ENCODE measurements at places on chromosomes 5 and 9. TPM values are rescaled to one million over a fixed set of nuclear protein-coding genes. Genes with fewer than 3 reads are reported as not detected.
A peak's percentile ranks its signal among the peaks of the same experiment; 100 is the strongest.

The ZNF346 gene
- total RNA-seq: 11.1 TPM

The HRH2 gene
- total RNA-seq: 1.9 TPM

The ADGRV1 gene
- total RNA-seq: 10.0 TPM

DNA sequence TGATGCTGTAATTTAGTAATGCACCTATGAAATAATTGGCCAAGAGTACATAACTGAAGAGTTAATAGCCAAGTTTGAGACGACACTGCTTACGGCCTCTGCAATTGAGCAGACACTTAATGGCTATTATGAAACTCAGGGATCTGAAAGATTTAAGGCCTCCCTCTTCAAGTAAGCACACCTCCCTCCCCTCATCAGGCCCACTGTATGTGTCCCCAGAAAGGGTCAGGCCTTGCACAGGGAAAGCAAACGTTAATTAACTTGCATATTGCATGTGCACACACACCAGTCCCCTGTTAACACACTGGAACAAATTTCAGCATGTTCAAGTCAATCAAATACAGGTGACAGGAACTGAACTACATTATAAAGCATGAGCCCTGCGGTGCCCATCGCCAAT, 163.6 kb downstream of the SPOCK1 start:
- no peaks in the 10 kb centered on the region for H3K27me3 ChIP-seq
- H3K27ac ChIP-seq: no peak overlapping the region
- H3K4me1 ChIP-seq: peaks cover 2% of the 10 kb centered on the region
- H3K36me3 ChIP-seq: no peaks in the 10 kb centered on the region
- no peak overlapping the region for H3K4me3 ChIP-seq

GRCh38 chr5:111158105-111158744, 66.0 kb upstream of the CAMK4 start:
- no peak overlapping the region for H3K27ac ChIP-seq
- no peaks in the 10 kb centered on the region for H3K4me1 ChIP-seq
- no peaks in the 10 kb centered on the region for H3K36me3 ChIP-seq

GRCh38 chr5:134507452-134507851, 18.0 kb upstream of the JADE2 start:
- H3K27ac ChIP-seq: no peak overlapping the region
- H3K36me3 ChIP-seq: no peaks in the 10 kb centered on the region
- no peaks in the 10 kb centered on the region for H3K27me3 ChIP-seq

GRCh38 chr9:112997236-112997941, 14.6 kb downstream of the ZNF883 start:
- H3K27ac ChIP-seq: no peak overlapping the region
- no peaks in the 10 kb centered on the region for H3K4me1 ChIP-seq
- no peak for DNase-seq
- H3K4me3 ChIP-seq: no peak overlapping the region
- no peaks in the 10 kb centered on the region for H3K36me3 ChIP-seq

DNA sequence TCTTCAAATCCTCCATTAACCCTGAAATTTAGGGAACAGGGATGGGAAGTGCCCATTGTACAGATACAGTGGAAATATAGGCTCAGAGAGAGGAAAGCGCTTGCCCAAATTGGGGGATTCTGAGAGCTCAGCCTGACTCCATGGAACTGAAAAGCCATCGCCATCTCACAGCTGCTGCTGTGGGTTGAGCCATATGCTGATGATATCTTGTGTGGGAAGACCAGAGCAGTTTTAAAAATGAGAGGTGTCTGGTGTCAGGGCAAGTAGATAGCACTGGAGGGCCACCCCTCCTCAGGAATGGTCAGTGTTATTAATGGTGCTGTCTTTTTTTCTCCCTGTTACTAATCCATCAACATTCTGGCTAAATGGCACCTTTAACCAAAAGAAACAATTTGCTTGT, 50.9 kb upstream of the C5orf58 start:
- no peaks in the 10 kb centered on the region for H3K36me3 ChIP-seq
- no peaks in the 10 kb centered on the region for H3K4me1 ChIP-seq
- no peak overlapping the region for H3K4me3 ChIP-seq
- H3K27me3 ChIP-seq: no peaks in the 10 kb centered on the region
- DNase-seq: peak; percentile 3
- H3K27ac ChIP-seq: no peak overlapping the region

DNA sequence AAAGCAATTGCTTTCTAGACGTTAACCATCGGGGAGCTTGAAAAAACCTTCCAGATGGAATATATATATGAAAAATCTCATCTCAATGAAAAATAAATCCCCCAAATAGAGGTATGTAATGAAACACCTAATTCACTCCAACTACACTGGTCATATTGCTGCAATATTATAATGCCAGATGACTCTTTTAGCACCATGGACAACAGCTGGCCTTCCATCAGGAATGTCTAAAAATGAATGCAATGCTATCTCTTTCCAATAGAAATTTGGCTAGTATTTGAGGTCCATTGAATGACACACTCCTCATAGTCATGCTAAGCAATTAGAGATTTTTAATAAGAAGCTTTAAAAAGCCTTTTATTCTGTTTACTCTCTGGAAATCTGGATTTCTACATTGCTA, 340.2 kb upstream of the BRINP1 start:
- no peaks in the 10 kb centered on the region for H3K36me3 ChIP-seq
- no peak overlapping the region for H3K4me3 ChIP-seq
- no peaks in the 10 kb centered on the region for H3K4me1 ChIP-seq
- H3K27me3 ChIP-seq: no peaks in the 10 kb centered on the region
- DNase-seq: no peak

- peaks cover 15% of the 10 kb centered on the region for H3K27me3 ChIP-seq
- H3K4me1 ChIP-seq: no peaks in the 10 kb centered on the region
- no peaks in the 10 kb centered on the region for H3K36me3 ChIP-seq
- H3K27ac ChIP-seq: no peak overlapping the region
- DNase-seq: no peak
- H3K4me3 ChIP-seq: no peak overlapping the region
Observed at GRCh38 chr5:181098762-181099601, 32.0 kb downstream of the OR2V1 start.

DNA sequence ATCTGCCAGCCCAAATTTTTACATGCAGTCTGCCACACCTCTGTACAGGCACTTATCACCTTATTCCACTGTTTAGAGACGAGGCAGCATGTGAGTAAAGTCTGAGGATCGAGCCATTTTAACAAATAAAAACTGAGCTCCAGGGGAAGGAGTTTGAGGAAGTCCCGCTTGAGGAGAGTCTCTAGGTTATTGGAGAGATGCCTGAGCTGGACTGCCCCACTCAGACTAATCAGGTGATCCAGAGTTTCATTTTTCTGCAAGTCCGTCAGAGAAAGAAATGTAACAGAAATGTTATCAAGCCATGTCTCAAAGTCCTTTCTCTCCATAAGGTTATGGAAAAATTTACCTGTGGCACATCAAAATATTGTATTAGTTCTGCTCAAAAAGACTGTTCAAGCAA, 5.3 kb downstream of the FBXW2 start:
- DNase-seq: no peak
- H3K4me1 ChIP-seq: peaks cover 7% of the 10 kb centered on the region
- no peaks in the 10 kb centered on the region for H3K27me3 ChIP-seq
- H3K4me3 ChIP-seq: no peak overlapping the region
- H3K36me3 ChIP-seq: peaks cover 17% of the 10 kb centered on the region

- DNase-seq: no peak
- H3K27me3 ChIP-seq: no peaks in the 10 kb centered on the region
- H3K4me3 ChIP-seq: no peak overlapping the region
- peak overlapping the region; percentile 93 for H3K27ac ChIP-seq
Observed at GRCh38 chr9:16028548-16028947, 475.7 kb downstream of the CCDC171 start.

DNA sequence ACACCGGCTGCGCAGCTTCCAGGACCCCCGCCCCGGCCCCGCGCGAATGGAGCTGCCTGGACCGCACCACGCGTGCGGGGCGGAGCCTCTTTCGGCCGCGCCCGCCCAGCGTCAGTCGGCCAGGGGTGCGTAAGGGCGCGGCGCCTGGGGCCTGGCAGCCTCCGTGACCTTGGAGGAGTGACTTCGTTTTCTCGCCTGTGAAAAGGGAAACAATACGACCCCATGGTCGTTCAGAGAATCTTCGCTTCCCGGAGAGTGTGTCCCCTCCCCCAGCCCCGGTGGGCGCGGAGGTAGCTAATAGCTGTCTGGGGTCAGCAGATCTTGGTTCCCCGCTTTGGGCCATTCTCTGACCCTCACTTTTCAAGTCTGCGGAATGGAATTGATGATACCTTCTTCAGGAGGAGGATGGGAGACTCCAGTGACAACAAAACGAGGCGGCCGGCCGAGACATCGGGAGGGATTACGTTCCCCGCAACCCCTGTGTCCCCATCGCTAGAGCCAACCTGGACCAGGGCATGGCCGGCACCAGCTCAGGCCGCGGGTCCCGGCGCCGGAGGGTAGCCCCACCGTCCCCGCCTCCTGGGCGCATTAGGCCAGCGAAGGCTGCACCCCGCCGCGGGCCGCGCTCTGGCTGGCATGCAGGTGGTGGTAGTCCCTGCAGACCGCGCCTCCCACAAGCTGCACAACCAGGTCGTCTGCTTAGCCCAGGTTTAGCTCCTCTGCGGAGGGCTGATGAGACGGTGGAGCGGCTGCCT, 5.5 kb upstream of the CDHR2 start:
- peak overlapping the region; percentile 62 for H3K4me3 ChIP-seq
- H3K27ac ChIP-seq: no peak overlapping the region
- no peak for DNase-seq
- no peaks in the 10 kb centered on the region for H3K36me3 ChIP-seq
- H3K4me1 ChIP-seq: peaks cover 20% of the 10 kb centered on the region
